Central memory CD4-positive, alpha-beta T cell (primary cell): ENCODE measurements at places on chromosomes 11 and 22.

- peak; percentile 97 for DNase-seq
Measured at GRCh38 chr11:65652511-65653228, 10.0 kb downstream of the RELA start.

DNA sequence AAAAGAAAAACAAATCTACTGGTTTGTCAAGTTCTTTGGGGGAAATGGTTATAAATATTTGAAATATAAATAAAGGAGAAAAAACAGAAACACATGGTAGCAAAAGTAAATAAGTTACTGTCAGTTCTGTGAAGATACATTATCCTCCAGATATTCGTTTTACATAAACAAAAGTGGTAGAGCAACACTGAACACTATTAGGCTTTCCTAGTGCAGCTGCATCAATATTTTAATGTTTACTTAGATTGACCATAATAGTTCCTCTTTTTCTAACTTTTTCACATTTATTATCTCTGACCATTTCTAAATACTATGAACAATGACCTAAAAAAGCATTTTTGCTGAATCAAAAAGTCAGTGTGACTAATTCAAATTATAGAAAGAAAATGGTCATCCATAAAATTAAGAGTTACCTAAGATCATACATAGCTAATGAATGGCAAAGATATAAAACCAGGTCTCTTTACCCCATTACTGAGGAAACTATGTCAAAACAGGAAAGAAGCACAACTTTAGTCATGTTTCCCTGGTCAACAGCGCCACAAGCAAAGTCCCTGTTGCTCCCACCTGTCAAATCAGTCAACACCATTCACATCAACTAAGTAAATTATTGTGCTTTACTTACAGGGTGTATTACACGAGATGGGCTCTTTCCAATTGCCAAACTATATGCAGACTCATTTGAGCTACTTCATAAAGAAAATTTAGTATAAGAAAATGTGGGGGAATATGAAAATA lies 38.5 kb downstream of the SBF2 start:
- no peak for DNase-seq

GRCh38 chr22:31977141-31977841 lies 33.0 kb downstream of the YWHAH start:
- DNase-seq: peak; percentile 62

DNA sequence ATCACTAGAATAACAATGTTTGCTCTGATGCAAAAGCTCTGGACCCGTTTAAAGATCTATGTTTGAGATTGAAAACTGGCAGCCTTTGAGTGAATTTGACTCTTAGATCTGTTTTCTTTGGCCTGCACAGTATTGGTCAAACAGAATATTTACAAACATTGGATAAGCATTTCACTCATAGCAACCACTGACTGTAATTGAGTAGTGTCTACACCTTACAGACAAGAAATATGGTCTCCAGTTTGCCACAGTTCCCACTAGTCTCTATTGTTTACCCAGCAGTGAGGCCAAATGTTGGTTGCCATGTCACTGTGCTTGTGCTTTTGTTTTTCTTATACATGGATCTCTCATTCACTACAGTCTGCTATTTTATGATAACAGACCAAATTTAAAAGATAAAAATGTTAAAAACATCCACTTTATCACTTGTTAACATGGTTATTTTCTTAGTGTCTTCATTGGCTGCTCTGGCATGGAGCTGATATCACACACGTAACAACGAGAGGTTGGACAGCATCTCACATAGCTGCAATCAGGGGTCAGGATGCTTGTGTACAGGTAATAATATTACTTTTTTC lies 12.2 kb downstream of the ANKRD42 start:
- no peak for DNase-seq

DNA sequence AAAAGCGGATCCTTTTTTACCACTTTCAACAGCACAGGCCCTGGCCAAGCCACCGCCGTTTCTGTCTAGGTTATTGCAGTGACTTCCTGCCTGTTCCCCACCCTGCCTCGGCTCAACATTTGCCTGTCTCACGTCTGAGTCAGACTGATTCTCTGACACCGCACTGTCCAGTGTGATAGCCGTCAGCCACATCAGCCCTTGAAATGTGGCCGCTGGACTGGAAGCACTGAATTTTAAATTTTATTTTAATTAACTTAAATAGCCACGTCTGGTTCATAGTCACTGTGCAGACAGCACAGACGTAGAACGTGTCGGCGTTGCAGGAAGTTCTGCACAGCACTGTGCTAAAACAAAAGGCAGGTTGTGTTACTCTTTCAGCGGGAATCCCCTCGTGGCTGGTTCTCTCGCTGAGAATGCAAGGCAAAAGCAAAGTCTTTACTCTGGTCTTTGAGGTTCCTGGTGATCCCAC lies 56.3 kb upstream of the ADSL start:
- DNase-seq: peak; percentile 79

- DNase-seq: no peak
Measured at GRCh38 chr11:1983601-1983961, 14.1 kb downstream of the H19 start.

GRCh38 chr11:132289590-132290256 lies 919.3 kb downstream of the NTM start:
- DNase-seq: no peak

GRCh38 chr22:46511151-46512038 lies 26.0 kb downstream of the CELSR1 start:
- DNase-seq: no peak

- DNase-seq: no peak
Measured at GRCh38 chr22:42958937-42959336, 56.0 kb downstream of the PACSIN2 start.

GRCh38 chr11:126491092-126491491 lies 135.6 kb downstream of the ST3GAL4 start:
- DNase-seq: no peak

DNA sequence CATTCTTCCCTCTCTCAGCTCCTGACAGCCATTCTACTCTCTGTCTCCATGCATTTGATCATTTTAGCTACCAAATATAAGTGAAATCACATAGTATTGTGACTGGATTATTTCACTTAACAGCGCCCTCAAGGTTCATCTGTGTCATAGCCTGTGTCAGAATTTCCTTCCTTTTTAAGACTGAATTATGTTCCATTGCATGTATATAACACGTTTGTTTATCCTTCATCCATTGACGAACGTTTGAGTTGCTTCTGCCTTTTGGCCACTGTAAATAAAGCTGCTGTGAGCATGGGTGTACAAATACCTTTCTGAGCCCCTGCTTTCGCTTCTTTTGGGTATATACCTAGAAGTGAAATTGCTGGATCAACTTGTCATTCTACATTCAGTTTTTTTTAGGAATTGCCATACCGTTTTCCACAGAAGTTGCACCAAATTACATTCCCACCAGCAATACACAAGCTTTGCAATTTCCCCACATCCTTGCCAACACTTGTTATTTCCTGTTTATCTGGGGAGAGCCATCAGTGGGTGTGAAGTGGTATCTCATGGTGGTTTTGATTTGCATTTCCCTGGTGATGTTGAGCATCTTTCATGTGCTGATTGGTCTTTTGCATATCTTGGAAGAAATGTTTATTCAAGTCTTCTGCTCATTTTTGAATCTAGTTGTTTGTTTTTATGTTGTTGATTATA lies 17.5 kb downstream of the GLB1L2 start:
- DNase-seq: peak; percentile 26

DNA sequence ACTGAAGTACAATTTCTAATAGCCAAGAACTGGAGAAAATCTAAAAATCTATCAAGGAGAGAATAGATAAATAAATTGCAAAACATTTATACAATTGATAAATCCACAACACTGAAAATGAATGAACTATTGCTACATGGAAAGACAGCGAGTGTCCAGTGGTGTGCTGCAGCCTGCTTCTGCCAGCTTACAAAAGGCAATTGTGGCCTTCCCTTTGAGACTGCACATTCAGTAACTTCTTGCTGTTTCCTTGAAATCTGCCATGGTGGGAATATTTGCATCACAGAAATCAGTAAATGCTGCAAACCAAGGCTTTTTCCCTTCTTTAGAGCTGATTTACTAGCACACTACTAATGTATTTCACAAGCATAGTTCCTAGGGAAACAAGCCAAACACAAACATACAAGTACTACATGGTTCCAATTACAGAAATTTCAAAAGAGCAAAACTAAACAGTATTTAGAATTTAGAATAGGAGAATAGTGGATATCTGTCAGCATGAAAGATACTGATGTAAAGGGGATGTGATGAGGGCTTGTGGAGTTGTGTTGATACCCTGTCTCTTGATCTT lies 76.9 kb upstream of the TRIM77 start:
- DNase-seq: no peak

DNA sequence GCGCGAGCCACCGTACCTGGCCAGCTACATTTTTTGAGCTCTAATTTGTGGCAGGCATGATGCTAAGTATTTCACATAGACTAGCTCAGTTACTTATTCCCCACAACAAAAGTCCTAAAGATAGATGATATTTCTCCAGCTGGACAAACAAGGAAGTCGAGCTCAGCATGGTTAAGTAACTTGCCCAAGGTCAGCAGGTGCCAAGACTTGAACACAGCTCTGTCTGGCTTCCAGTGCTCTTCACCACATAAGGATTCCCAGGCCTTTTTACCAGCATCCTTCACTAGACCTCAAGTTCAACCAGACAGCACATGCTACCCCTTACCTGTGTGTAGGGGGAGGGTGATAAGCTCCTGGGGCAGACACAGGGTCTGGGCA lies 177.3 kb upstream of the NCAM1 start:
- DNase-seq: no peak

DNA sequence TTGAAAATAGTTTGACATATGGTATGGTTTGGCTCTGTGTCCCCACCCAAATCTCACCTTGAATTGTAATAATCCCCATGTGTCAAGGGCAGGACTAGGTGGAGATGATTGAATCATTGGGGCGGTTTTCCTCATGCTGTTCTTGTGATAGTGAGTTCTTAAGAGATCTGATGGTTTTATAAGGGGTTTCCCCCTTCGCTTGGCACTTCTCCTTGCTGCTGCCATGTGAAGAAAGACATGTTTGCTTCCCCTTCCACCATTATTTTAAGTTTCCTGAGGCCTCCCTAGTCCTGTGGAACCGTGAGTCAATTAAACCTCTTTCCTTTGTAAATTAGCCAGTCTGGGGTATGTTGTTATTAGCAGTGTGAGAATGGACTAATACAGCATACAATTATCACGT lies 7.7 kb downstream of the KCTD21 start:
- no peak for DNase-seq

- DNase-seq: no peak
Measured at GRCh38 chr11:121291319-121291718, 1.3 kb upstream of the SC5D start.

- no peak for DNase-seq
Measured at GRCh38 chr22:31222736-31223135, 10.6 kb downstream of the LIMK2 start.

DNA sequence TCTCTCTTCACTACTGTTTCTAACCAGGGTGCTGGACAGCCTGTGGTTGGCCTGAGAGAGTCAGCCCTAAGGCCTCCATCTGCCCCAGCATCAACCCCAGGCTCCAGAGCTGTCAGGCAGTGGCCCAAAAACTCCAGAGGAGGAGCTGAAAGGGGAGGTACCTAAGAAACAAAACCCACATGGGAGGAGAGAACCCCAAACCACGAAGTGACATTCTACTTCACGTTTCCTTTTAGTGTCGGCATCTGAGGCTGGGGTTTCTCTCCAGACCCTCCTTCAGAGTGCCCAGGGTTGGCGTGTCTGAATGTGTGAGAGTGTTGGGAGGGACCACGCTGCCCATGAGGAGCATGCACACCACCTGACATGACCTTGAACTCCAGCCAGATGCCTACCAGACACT lies 69.8 kb upstream of the NNMT start:
- no peak for DNase-seq

DNA sequence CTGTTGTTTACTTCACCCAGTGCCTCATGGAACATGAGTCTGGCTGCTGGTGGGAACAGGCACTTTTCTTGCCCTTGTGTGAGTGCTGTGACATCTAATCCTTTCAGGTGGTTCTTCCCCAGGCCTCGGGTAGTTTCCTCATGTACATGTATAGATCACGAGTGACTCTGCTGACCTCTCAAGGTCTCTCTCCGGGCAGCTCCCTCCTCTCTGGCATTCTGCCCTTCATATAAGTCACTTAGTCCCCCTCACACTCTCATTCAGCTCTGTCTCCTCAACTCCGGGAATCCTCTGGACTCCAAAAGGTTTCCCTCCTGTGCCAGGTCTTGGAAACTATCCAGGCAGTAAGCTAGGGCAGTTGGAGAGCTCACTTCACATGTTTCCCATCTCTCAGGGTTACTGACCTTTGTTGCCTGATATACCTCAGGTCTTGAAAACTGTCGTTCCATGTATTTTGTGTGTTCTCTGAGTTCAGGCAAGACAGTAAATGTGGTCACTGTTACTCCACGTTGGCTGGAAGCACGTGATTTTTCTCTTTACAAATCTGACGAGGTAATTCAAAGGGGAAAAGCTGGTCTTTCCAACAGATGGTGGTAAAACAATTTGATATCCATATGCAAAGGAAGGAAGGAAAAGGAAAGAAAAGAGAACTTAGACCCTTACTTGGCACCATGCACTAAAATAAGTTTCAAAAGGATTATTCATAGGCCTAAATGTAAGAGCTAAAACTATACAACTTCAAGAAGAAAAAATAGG lies 40.5 kb upstream of the PITPNB start:
- no peak for DNase-seq

DNA sequence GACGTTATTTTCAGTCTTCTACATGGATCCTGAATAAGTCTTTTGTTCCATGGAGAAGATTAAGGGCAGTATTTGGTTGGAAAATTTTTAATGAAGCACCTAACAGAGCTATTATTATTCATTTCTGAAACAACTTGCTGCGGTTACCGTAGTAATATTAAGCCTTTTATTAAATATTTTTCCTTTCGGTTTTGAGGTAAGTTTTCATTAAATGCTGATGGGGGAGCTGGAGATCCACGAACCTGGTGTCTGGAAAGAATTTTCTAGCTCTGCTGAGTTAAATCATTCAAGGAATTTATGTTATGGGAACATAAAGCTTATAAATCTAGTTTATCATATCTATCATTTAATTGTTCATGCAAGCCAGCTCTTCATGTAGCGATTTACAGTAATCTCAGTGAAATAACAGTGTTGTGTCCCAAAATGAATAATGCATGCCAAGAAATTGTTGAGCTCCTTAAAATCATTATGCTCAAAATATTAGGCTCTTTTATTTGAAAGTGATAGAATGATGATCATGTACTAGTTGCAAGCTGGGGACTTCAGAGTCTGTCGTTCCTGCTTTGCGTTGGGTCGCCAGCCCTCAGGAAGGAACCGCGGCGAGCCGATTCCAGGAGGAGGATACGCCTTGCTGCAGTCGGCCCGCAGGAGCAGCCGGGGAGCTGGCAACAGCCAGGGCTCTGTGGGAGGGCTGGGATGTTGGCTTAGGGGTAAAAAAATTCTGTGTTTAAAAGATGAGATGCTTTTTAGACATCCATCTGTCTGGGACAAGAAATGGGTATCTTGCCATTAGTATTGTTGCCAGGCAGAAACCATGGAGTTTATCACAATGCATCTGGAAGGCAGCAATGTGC lies 83.1 kb downstream of the TBC1D22A start:
- no peak for DNase-seq

GRCh38 chr22:17563936-17564391 lies 666 bp downstream of the SLC25A18 start:
- no peak for DNase-seq

DNA sequence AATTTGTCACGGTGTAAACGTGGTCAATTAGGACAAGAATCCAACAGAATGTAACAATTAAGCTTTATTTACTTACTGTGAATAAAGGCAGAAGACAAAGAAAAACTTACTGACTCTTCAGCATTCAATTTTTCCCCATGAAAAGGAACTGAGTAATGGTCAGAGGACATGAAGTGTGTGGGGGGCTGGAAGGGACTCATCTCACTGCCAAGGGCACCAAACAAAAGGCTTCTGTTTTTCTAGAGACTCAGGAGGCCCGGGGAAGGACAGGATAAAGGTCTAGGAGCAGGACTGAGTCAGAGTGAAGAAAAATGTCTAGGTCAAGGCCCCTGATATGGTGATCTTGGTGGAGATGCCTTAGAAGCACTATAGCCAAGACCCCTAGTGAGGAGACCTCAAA lies 564.2 kb upstream of the ANO5 start:
- DNase-seq: no peak
